ENCODE measurements at places on chromosomes 3 and 15.

DNA sequence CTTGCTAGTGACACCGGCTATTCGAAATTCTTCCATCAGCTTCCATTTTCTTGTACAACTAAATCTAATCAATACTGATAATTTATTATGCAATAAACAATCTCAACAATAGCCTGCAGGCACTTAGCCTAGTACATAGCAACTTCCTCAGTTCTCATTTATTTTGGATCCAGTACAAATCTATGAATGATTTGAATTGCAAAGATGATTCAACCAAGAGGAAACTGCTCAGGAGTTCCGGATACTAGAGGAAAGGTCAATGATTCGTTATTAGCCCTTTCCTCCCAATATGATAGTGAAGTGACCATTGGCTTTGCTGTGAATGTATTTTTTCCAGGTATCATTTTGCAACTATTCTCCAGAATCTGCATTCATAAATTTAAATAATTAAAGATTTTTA, 827.0 kb downstream of the CADM2 start:
- no peak for DNase-seq

GRCh38 chr3:58577269-58577821, at the start of gene FAM107A:
FAM107A (minus strand) TSS chr3:58577391; CDS start chr3:58569860, 7,531 bp downstream.
- DNase-seq = no peak

GRCh38 chr3:27577504-27577903, 93.3 kb upstream of the SLC4A7 start:
- no peak for DNase-seq

DNA sequence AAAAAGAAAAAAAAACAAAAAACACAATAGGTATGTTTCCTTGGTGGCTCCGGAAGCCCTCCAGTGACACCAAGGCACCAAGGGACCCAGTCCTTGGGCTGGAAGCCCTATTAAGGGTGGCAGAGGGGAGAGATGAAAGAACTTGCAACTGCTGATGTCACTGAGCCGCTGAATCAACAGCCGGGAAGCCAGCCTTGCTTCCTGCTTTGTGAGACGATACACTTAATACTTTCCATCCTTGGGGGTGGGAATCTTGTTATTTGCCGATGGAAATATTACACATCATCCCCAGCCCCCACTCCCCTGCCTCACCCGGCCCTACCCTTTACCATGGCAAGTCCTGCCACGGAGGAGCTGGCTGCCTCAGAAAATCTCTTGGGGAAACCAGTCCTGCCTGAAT, 5.6 kb upstream of the ISLR2 start:
- no peak for DNase-seq

- no peak for DNase-seq
Observed at GRCh38 chr3:195270079-195270816, 711 bp downstream of the XXYLT1 start.

DNA sequence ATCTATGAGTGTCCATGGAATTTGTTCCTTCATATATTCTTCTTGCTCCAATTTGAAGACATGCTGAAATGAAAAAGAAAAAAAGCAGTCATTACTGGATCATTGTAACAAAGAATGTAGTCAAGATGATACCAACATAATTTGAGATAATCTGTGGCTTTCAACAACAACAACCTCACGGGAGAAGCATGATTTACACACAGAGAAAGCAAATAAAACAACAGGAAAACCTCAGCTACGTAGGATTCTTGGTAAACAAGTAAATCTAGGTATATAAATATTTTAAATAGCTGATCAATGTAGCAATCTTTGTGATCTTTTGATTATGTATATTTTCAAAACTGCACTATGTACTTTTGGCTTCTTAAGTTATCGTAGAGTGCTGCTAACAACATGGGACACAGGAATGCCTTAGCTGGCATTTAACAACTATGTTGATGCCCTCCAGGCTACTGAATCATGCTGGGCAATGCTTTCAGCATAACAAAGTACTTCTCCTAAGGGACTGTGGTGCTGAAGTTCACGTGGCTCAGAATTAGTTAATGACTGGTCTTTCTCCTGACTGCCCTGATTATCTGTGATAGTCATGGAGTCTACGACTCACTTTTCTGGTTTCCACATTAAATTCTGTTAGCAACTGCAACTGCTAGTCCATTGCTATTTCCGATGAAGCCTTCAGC, 96.5 kb upstream of the MYO5C start:
- peak; percentile 69 for DNase-seq

DNA sequence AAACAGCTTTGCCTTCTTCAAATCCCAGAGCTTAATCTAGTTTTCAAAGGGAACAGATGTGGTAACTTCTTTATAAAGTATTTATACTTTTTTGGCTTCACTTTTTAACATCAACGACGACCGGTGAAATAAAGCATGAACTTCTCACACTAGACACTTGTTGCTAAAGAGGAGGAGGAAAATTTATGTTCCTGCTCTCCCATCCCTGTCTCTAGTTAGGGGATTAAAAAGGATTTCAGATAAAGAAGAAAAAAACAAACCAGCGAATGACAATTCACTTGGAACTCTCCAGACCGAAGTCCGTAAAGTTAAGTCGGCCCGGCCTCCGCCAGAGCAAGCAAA, 672 bp downstream of the NEDD4 start:
- no peak for DNase-seq

GRCh38 chr3:108091498-108092250, 843 bp upstream of the CD47 start:
- no peak for DNase-seq

DNA sequence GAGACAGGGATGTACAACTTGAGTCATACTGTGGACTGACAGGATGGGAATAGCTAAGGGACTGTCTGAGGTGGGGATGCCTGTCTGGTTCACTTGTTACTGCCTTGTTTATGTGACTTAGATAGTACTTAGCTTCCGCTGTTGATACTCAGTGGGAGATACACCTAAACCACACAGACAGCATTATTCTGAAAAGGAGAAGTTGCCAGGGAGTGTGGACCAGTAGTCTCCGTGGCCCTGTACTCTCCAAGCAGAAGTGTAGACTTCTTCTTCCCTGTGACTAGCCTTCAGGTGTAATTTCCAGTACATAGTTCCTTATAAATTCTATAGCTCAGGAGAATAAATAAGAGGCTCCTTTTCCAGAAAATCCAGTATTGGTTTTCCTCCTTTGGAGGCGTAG, 5.1 kb downstream of the HIGD2B start:
- DNase-seq = no peak

Data from iPS DF 19.7 (cell line).